KG1 (cell line): ENCODE measurements at places on chromosomes 6 and 20.

GRCh38 chr20:47660983-47661700, 124.1 kb downstream of the SULF2 start:
- no peak for DNase-seq

DNA sequence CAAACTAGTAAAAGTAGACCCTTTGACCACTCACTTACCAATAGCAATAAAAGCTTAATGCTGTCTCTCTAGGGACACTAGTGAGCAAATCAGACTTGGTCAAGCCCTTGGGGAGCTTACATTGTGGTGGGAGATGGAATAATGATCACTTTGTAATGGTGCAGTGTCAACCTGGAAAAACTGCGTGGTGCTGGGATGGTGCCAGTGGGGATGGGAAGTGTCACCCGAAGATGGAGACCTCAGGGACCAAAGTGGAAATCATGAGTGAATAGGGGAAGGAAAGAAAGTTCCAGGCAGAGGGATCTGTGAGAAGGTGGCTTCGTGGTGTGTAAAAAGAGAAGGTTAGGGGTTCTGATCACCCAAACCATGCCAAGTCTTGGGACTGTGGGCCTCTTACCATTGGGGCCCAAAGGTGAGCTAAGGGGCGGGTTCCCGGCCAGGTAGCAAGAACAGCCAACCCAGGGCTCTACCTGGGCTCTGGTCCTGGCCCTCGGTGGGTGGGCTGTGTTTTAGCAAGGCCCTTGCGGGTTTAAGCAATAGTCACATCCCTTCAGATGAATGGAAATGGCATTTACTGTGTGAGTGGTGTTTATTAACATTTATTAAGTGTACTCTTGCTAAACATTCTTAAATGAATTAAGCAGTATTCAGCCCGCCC, 15.5 kb downstream of the DYNLRB1 start:
- no peak for DNase-seq

DNA sequence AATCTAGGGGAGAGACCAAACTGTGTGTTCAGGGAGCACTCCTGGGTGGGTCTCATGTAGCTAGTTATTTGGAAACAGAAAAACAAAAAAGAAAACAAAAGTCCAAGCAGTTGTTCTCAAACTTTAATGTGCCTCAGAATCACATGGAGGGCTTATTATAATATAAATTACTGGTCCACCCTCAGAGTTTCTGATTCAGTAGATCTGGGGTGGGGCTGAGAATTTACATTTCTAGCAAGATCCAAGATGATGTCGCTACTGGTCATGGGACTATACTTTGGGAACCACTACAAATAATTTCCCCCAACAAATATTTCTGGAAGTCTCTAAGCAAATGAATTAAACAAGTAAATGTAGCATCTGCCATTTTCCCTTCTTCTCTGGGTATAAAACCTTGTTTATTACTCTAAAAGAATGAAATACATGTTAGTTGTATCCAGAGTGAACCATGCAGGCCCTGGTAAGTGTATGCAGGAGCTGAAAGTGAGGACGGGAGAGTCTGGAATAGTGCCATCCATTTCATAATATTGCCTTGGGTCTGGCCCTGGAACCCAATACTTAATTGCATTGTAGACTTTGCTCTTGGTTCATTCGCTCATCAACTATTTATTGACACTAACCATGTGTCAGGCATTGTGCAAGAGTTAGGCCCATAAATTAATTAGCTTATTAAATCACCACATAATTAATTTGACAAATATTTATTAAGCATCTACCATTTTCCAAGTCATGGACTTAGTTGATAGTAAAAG, 490.8 kb downstream of the EPM2A start:
- DNase-seq = no peak

DNA sequence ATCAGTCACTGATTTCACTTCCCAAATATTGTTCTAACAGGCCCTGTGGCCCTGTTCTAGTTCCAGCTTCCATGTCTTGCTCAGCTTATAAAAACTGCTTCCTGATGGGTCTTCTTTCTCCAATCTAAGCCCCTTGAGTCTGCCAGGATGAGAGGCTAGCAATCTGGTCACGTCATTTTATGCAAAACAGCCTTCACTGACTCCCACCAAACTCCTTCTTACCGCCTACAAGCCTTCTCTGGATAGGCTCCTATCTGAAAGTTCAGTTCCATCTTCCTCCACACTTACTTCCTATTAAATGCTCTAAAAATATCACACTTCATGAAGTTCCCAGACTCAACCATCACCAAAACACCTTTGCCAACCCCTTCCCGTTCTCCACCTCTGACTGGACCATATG, 15.5 kb downstream of the CRNKL1 start:
- DNase-seq = no peak

DNA sequence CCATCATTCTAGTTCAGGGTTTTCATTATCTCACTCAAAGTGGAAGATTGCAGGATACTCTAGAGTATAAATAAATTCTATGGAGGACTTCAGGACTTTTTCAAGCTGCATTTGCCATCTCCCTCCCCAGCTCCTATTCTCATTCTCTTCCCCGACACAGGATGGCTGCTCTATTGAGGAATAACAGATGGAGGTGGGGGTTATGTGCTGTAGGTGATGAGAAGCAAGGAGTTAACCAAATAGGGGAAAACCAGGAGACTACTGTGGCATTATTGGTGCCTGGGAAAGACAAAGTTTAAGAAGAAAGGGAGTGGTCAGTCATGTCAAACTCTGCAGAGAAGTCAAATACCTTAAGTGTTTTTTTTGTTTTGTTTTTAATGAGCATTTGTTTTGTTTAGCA, 109.3 kb downstream of the GRIK2 start:
- DNase-seq = no peak

GRCh38 chr6:49430187-49430586, 32.9 kb downstream of the MMUT start:
- DNase-seq = no peak

GRCh38 chr6:26536571-26537159, 1.5 kb upstream of the HMGN4 start:
- DNase-seq = peak; percentile 41

DNA sequence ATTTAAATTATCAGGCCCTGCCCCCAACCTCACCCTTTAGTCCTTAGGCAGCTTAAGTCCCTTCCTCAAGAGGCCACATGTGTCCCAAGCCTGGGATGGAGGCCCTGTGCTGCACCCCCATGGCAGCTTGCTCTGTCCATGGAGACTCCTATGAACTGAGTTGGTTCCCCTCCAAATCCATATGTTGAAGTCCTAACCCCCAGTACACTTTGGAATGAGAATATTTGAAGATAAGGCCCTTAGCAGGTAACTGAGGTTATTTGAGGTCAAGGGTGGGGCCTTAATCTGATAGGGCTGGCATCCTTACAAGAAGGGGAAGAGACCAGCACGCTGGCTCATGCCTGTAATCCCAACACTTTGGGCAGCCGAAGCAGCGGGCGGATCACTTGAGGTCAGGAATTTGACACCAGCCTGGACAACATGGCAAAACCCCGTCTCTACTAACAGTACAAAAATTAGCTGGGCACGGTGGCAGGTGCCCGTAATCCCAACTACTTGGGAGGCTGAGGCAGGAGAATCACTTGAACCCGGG, 6.7 kb upstream of the BEND3 start:
- DNase-seq = no peak

DNA sequence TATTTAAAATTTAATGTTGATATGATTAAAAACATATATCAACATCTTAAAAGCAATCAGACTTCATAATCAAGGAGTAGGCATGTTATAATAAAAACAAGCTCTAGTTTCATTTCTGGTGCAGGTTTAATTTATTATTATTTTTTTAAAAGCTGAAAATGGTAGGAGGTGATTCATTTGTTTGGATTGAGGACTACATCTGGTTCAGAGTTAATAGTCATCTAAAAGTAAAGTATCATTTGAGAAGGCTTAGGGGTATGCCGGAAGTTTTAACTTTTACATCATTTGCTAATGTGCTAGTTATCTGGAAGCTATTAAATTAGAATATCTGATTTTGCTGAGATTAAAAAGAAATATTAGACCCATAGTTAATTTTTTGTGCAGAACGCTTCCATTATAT, 169.5 kb upstream of the LAMA2 start:
- DNase-seq = no peak

DNA sequence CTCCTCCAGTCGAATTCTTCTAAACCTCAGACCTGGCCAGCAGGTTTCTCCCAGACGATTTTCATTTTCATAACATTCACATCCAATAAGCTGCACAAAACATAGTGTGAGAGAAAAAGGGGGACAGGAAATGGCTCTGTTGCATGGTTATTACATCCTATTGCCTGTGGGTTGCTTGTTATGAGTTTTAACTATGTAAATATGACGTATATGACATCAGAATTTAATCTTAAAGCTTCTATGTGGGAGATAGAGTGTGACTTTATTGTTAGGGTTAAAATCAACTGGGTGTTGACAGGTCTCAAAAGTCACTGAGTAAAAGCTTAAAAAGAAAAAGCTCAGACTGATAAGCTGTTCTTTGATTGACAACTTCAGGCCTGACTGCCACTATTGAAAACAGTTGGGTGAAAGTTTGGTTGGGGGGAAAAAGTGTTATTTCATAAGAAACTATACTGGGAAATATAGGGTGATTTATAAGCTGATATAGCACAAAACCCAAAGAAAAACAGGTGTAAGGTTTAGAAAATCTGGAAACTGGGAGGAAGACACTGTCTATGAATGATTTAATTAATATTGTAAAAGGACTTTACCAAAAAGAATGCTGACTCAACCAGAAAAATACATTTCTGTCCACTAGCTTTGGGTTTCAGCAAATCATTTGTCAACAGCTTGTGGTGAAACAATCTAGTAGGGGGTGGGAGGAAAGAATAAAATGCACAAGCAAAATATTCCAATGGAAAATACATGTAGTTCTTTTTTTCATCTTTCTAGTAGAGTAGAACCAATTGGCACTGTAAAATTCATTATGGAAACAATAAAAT, 134.1 kb upstream of the CEP162 start:
- no peak for DNase-seq

DNA sequence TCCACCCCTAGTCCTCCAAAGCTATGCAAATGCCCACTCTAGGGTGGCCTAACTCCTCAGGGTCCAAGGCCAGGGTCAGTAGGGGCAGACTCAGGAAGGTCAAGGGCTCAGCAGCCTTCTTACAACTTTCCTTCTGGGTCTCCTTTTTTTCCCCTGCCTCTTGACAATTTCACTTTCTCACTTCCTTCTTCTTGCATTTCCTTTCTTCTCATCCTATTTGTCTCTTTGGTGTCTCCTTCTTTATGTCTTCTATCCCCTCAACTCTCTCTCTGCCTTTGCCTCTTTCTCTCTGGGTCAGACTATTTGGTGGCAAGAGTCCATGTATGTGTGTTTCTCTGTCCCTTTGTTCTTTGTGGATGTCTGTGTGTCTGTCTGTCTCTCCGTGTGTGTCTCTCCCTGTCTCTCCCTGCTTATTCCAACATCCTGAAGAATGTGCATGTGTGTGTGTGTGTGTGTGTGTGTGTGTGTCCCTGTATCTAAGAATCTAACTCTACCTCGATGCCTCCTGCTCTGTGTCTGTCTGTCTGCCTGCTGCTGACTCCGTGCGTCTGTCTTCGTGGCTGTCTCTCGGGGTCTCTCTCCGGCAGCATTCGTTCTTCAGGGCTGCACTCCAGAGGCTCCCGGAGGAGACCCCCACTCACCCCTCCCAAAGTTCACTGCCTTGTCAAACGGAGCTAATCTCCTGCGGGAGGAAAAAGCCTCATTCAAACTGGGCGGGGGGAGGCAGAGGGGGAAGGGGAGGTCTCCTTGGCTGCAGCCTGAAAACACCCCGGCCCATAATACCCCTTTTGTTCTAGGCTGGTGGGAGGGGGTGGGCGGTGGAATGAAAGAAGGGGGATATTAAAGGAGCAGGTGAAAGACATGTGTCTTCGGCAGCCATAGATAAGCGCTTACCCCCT, 51.7 kb upstream of the FOXP4 start:
- no peak for DNase-seq

GRCh38 chr6:130694606-130695005, 132.6 kb upstream of the SMLR1 start:
- DNase-seq = no peak

DNA sequence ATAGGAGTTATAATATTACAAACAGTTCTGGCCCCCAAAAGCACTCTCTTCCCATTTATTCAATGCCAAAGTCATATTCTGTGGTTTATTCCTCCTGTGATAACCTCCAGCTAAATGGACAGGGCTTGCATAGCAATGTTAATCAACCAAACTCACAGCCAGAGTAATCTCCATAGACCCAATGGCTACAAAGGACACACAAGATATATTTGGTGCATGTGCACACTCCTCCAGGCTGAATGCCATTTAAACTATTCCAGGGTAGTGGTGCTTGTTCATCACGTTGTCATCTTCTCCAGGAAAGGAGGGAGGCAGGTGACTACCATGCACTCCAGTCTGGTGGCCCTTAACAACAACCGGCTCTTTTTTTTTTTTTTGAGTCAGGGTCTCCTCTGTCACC, 56.8 kb downstream of the B3GAT2 start:
- no peak for DNase-seq

DNA sequence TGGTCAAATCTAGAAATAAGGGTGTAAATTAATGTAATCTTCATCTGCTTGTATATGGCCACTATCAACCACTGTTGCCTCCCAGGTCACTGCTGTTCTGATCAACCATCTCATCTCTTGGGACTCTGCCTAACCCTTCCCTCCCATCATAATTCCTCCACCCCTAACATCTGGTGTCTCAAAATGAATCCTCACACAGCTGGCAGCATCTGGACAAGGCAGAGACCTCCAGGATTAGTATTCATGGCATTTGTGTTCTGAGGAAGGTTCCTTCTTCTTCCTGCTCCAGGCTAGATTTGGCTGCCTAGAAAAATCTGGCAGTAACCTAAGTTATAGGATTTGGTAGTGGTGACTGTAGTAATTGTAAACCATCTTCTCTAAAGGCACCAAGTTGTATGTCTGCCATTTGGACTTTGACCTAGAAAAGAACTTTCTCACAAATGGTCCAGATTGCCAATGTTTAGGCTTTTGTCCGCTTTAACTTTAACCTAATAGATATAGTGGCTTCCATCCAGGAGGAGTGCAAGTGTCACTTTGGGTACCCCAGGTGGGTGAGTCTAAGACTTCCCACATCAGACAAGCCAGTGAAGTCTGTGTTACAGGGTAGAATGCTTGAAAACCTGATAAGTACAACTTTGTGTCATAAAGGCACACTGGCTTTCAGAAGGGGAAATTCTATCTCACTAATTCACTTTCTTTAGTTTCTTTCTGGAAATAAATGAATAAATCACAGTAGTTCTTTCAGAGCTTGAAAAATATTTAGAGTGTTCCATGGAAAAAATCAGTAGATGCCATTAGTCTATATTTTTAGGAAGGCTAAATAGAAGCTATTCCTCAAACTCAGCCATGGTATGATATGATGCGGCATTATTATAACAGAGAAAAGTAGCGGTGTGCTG, 3.0 kb upstream of the PHACTR2 start:
- DNase-seq = no peak

GRCh38 chr6:134684423-134684795, 265.5 kb downstream of the ALDH8A1 start:
- no peak for DNase-seq
